ENCODE measurements at places on chromosomes 5 and 9. TPM values are rescaled to one million over a fixed set of nuclear protein-coding genes. Genes with fewer than 3 reads are reported as not detected.

The RPL12 gene
- 819 TPM for total RNA-seq

The ECSCR gene
- 13.3 TPM for total RNA-seq

The PFN3 gene
- total RNA-seq = not detected

The RETREG1 gene
- 171 TPM for total RNA-seq

The FBP1 gene
- 1.1 TPM for total RNA-seq

The TMEM171 gene
- 0.30 TPM for total RNA-seq

GRCh38 chr9:28779243-28779642 lies 1206.0 kb upstream of the C9orf72 start:
- H3K27me3 ChIP-seq = no peaks in the 10 kb centered on the region
- H3K4me1 ChIP-seq = no peaks in the 10 kb centered on the region
- no peak overlapping the region for H3K27ac ChIP-seq
- DNase-seq = no peak
- H3K36me3 ChIP-seq = no peaks in the 10 kb centered on the region

DNA sequence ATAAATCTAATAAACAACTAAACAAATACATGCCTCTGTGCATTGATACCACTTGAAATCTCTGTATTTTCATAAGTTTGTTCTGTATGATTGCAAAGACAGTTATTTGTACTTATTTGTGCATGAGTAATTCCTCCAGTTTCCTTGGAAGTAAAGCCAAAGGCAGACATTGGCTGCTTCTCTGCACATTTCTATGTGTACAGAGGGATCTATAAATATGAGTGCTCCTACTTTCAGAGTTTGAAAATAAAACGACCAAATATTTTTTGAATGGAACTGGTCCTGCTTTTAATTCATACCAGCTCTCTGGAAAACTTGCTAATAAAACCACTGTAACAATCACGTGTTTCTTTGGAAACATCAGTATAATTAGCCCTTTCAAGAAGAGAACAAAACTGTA lies 306.5 kb downstream of the MAN2A1 start:
- no peak overlapping the region for H3K4me3 ChIP-seq
- no peaks in the 10 kb centered on the region for H3K27me3 ChIP-seq
- H3K36me3 ChIP-seq = no peaks in the 10 kb centered on the region

- no peaks in the 10 kb centered on the region for H3K27me3 ChIP-seq
- peak overlapping the region; percentile 85 for H3K4me3 ChIP-seq
- H3K4me1 ChIP-seq = peaks cover 58% of the 10 kb centered on the region
- H3K27ac ChIP-seq = peak overlapping the region; percentile 80
Measured at GRCh38 chr9:127980060-127980705, 606 bp downstream of the EEIG1 start.

GRCh38 chr9:94017939-94018531 lies 62.9 kb upstream of the BARX1 start:
- no peaks in the 10 kb centered on the region for H3K36me3 ChIP-seq
- no peaks in the 10 kb centered on the region for H3K4me1 ChIP-seq
- no peak overlapping the region for H3K27ac ChIP-seq
- no peaks in the 10 kb centered on the region for H3K27me3 ChIP-seq
- no peak overlapping the region for H3K4me3 ChIP-seq

GRCh38 chr5:1799110-1799601 lies 481 bp downstream of the MRPL36 start:
- H3K27me3 ChIP-seq = no peaks in the 10 kb centered on the region
- H3K4me1 ChIP-seq = peaks cover 33% of the 10 kb centered on the region
- peaks cover 6% of the 10 kb centered on the region for H3K36me3 ChIP-seq

GRCh38 chr5:133220851-133221674 lies 169.2 kb downstream of the HSPA4 start:
- peaks cover 6% of the 10 kb centered on the region for H3K4me1 ChIP-seq
- no peak for DNase-seq
- H3K27me3 ChIP-seq = no peaks in the 10 kb centered on the region
- H3K27ac ChIP-seq = no peak overlapping the region
- H3K4me3 ChIP-seq = no peak overlapping the region

DNA sequence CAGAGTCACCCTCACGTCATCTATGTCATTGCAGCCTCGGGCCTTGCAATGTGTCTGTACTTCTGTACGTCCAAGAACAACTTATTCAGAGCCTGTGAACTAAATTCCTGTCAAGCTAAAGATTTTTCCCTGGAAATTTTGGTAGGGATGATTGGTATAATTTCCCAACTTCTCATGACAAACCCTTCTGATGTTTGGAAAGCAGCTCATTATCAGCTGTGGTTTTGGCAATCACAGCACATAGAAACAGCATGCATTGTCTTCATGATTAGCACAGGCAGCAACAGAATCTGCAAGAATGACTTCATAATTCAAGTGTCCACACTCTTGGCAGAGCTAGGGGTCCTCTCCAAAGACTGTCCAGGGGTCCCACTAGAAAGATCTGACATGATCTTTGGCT lies 49.5 kb downstream of the APBA1 start:
- DNase-seq = no peak
- no peaks in the 10 kb centered on the region for H3K27me3 ChIP-seq
- H3K4me1 ChIP-seq = no peaks in the 10 kb centered on the region
- no peak overlapping the region for H3K27ac ChIP-seq
- no peaks in the 10 kb centered on the region for H3K36me3 ChIP-seq
- no peak overlapping the region for H3K4me3 ChIP-seq

- no peaks in the 10 kb centered on the region for H3K27me3 ChIP-seq
- H3K4me3 ChIP-seq = no peak overlapping the region
- H3K36me3 ChIP-seq = no peaks in the 10 kb centered on the region
- DNase-seq = no peak
- H3K27ac ChIP-seq = no peak overlapping the region
- H3K4me1 ChIP-seq = peaks cover 9% of the 10 kb centered on the region
Measured at GRCh38 chr9:114146735-114147134, 8.6 kb upstream of the COL27A1 start.

GRCh38 chr9:121860744-121861143 lies 209.3 kb downstream of the DAB2IP start:
- H3K27me3 ChIP-seq = no peaks in the 10 kb centered on the region
- peaks cover 5% of the 10 kb centered on the region for H3K4me1 ChIP-seq
- no peak overlapping the region for H3K4me3 ChIP-seq

DNA sequence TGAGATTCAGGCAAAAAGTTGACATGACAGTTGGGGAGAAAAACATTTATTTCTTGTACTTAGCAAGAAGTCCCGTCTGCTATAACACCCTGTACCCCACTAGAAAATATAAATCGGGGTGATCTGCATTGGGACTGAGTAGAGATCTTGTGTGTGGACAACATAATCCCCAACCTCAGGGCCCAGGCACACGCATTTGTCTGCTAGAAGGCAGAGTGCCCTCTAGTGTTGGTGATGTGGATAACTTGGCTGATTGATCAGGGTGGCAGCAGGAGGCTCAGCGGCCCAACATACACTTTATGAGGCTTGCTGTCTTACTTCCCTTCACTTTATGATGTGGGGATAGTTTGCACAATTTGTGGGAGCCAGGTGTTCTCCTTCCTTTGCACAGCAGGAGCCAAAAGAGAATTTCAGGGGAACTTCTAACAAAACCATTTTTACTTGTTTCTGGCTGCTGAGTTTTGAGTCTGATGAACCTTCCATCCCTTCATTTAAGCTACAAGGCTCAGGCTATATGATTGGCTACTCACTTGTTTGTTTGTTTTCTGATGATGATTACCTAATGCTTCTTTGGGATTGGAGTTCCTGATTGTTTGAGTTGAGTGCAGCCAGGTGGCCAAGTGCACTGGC lies 263.2 kb downstream of the DMAC1 start:
- H3K4me3 ChIP-seq = no peak overlapping the region
- DNase-seq = no peak
- no peaks in the 10 kb centered on the region for H3K4me1 ChIP-seq
- no peak overlapping the region for H3K27ac ChIP-seq
- peaks cover 5% of the 10 kb centered on the region for H3K27me3 ChIP-seq
- H3K36me3 ChIP-seq = no peaks in the 10 kb centered on the region

- no peak overlapping the region for H3K4me3 ChIP-seq
- H3K27ac ChIP-seq = no peak overlapping the region
- H3K4me1 ChIP-seq = no peaks in the 10 kb centered on the region
- no peaks in the 10 kb centered on the region for H3K27me3 ChIP-seq
Measured at GRCh38 chr5:150847334-150847695, 994 bp downstream of the IRGM start.

DNA sequence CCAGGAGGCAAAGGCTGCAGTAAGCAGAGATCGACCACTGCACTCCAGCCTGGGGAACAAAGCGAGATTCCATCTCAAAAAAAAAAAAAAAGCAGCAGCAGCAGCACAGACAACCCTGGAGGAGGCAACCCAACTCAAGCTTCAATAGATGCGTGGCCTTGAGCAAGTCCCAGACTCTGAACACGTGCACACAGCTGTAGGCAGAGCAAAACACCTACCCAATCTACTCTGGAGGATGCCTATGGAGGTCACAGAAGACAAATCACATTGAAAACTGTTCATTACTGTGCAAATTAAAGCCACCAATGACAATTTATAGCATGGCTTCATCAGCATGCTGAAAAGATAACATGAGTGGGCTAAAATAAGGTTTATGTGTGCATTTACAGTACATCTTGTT lies 7.2 kb downstream of the TLE1 start:
- H3K36me3 ChIP-seq = no peaks in the 10 kb centered on the region
- no peaks in the 10 kb centered on the region for H3K27me3 ChIP-seq
- H3K4me1 ChIP-seq = peaks cover 56% of the 10 kb centered on the region
- no peak overlapping the region for H3K4me3 ChIP-seq

Measured in psoas muscle (tissue), 8 donors.